ENCODE measurements at places on chromosomes 13 and 19.

DNA sequence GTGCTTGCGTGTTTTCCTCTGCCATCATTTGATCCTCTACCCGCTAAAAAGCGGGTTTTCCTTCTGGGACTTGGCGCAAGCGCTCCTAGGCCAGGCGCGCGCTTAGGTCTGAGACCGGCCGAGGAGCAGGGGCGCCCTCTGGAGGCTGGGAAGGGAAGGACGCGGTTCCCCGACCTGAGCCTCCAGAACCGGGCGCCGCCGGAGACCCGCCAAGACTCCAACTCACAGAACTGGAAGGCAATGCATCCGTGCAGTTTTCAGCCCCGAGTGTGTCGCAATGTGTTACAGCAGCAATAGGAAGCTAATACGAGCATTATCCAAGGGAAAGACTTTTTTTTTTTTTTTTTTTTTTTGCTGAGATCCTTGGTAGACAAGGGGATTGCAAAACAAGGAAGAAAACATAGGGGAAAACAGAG, 190.9 kb downstream of the COL4A1 start:
- no peak overlapping the region for H3K4me3 ChIP-seq
- no peak for DNase-seq
- H3K27ac ChIP-seq = no peak overlapping the region
- no peaks in the 10 kb centered on the region for H3K4me1 ChIP-seq
- H3K36me3 ChIP-seq = no peaks in the 10 kb centered on the region

- no peak overlapping the region for H3K27ac ChIP-seq
- H3K27me3 ChIP-seq = no peaks in the 10 kb centered on the region
- H3K4me1 ChIP-seq = peaks cover 9% of the 10 kb centered on the region
- H3K4me3 ChIP-seq = no peak overlapping the region
Measured at GRCh38 chr19:9431475-9431874, 3.9 kb downstream of the ZNF266 start.

DNA sequence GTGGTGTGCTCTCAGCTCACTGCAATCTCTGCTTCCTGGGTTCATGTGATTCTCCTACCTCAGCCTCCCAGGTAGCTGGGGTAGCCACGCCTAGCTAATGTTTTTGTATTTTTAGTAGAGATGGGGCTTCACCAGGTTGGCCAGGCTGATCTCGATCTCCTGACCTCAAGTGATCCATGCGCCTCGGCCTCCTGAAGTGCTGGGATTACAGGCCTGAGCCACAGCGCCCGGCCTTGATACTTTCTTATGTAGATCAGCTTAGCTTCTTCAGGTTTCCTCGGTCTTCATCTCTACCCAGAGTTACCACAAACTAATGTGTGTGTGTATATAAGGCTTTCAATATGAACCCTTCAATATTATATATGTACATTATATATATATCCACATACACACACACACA, 9.9 kb upstream of the CCDC61 start:
- H3K36me3 ChIP-seq = no peaks in the 10 kb centered on the region
- no peak overlapping the region for H3K27ac ChIP-seq
- DNase-seq = no peak
- H3K4me1 ChIP-seq = no peaks in the 10 kb centered on the region
- H3K4me3 ChIP-seq = no peak overlapping the region
- no peaks in the 10 kb centered on the region for H3K27me3 ChIP-seq

DNA sequence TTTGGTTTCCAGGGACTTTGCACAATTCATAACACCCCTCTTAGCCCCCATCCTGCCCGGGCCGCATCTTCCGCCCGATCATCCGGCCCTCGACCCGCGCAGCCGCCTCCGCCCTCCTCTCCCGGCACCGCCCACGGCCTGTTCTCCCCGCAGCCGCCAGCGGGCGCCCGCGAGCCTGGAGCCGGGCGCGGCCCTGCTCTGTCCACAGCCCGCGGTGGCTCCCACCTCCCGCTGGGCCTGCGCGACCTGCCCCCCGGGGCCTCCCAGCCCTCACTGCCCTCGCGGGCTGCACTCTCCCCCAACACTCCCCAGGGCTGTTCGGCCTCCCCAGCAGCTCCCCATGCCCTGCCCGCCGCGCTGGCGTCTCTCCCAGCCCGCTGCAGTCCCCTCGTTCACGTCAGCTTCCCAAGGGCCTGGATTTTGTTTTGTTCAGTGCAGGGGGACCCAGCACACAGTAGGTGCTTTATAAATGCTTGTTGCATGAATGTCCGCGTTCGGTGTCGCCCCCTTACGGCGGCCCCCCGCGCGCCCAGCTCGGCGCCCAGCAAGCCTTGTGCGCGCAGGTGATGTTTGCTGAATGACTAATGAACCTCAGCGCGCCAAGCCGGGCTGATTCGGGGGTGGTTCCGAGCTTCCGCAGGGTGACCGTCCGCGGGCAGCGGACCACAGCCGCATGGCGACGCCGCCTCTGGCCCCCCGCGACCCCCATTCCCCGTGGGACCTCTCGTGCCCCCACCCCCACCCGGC, 4.6 kb upstream of the APC2 start:
- H3K27me3 ChIP-seq = peaks cover 52% of the 10 kb centered on the region
- peaks cover 19% of the 10 kb centered on the region for H3K36me3 ChIP-seq
- peak overlapping the region; percentile 39 for H3K4me3 ChIP-seq
- no peak overlapping the region for H3K27ac ChIP-seq
- H3K4me1 ChIP-seq = peaks cover 32% of the 10 kb centered on the region

GRCh38 chr19:16197188-16197621, 506 bp upstream of the AP1M1 start:
- DNase-seq = no peak
- peak overlapping the region; percentile 83 for H3K27ac ChIP-seq
- no peak overlapping the region for H3K4me3 ChIP-seq
- no peaks in the 10 kb centered on the region for H3K27me3 ChIP-seq
- peaks cover 34% of the 10 kb centered on the region for H3K36me3 ChIP-seq
- H3K4me1 ChIP-seq = peaks cover 43% of the 10 kb centered on the region

- H3K27ac ChIP-seq = peak overlapping the region; percentile 60
- H3K27me3 ChIP-seq = no peaks in the 10 kb centered on the region
- H3K4me1 ChIP-seq = peaks cover 95% of the 10 kb centered on the region
- DNase-seq = no peak
- no peaks in the 10 kb centered on the region for H3K36me3 ChIP-seq
- H3K4me3 ChIP-seq = peak overlapping the region; percentile 35
Measured at GRCh38 chr13:106522112-106522705, 13.3 kb downstream of the EFNB2 start.

DNA sequence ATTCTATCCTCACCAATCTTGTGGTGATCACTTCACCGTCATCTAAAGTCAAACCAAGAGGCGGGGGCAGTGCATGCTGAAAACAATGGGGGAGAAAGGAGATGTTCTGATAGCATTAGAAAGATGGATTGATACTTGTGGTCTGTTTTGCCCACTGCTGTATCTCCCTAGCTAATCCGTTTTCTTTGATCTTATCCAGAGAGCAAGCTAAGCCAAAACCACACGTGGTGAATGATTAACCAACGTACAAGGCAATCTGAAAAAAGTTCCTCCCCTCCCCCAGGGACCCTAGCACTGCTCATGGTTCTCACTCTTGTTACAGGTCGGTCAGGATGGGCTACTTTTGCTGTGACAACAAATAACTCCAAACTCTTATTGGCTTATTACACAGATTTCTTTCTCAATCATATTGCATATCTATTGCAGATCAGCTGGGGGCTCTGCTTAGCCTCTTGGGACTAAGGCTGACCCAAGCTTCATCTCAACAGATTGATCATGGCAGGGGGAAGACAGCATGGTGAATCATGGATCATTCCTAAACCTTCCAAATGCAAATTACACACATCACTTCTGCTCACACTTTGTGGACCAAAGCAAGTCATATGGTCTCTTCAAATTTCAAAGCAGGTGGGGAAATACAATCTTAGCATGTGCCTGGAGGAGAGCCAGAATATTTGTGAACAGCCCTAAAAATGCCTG, 11.9 kb upstream of the C13orf42 start:
- H3K36me3 ChIP-seq = no peaks in the 10 kb centered on the region
- H3K27me3 ChIP-seq = peaks cover 26% of the 10 kb centered on the region
- no peak overlapping the region for H3K27ac ChIP-seq
- DNase-seq = no peak
- no peak overlapping the region for H3K4me3 ChIP-seq

DNA sequence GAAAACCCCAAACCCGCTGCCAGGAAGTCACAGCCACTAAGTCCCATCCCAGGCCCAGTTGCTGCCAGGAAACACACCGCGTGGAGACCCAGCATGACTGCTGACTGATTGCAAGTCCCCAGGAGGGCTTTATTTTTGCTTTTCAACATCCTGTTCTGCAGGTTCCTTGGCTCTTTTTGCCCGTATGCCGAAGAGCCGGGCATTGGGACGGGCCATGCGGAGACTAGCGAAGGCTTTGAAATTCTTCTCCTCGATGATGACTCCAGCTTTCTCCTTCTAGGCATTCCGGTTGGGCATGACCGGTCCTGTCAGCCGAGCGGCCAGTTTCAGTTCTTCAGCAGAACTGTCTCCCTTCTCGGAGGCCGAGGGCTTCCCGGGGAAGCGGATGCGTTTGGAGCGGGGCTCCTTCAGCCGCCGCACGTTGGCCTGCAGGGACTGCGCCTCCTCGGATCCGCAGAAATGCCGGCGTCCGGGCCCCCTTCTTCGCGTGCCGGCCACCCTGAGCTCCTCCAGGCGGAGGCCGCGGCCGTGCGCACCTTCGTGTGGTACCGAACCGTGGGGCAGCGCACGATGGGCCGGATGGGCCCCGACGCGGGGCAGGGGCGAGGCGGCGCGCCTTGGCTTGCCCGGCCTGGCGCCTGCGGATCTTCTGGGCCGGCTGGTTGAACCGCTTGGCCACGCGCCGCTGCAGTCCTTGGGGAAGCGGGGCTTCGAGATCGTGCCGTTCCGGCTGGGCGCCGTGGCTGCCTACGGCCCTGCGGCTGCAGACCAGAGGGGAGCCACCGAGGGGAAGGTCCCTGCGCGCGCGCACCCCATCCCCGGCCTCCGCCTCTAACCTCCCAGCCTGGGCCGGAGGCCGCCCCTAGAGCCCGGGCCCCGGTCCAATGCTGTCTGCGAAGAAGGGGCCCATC, 15.2 kb downstream of the ZSCAN5C start:
- peaks cover 26% of the 10 kb centered on the region for H3K27me3 ChIP-seq
- peak overlapping the region; percentile 37 for H3K4me3 ChIP-seq
- H3K36me3 ChIP-seq = no peaks in the 10 kb centered on the region
- DNase-seq = no peak
- H3K4me1 ChIP-seq = peaks cover 4% of the 10 kb centered on the region

DNA sequence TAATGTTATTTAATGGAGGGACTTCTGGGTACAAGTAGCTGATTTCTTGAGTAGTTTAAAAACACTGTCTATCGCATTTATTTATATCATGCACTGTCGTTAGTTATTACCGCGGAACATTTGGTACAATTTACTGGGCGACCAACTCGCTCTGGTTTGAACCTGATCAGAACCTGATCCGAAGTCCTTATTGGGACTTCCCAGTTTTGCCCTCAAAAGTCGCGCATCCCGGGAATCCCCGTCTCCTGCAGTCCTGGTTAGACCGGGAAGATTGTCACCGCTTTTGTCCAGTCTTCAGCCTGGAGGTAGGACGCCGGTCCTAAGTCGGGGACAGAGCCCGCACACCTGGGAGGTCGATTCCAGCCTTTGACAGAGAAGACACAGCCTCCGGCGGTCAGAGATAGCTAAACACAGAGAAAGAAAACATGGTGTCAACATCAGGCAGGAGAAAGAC, 694 bp downstream of the CLN5 start:
- no peaks in the 10 kb centered on the region for H3K27me3 ChIP-seq
- H3K4me3 ChIP-seq = peak overlapping the region; percentile 79
- no peaks in the 10 kb centered on the region for H3K36me3 ChIP-seq
- H3K27ac ChIP-seq = peak overlapping the region; percentile 93
- DNase-seq = no peak
- H3K4me1 ChIP-seq = peaks cover 13% of the 10 kb centered on the region

GRCh38 chr19:29404951-29405727, 120.7 kb upstream of the VSTM2B start:
- H3K27me3 ChIP-seq = no peaks in the 10 kb centered on the region
- peak overlapping the region; percentile 85 for H3K27ac ChIP-seq
- DNase-seq = no peak
- peaks cover 20% of the 10 kb centered on the region for H3K4me1 ChIP-seq
- H3K36me3 ChIP-seq = no peaks in the 10 kb centered on the region

DNA sequence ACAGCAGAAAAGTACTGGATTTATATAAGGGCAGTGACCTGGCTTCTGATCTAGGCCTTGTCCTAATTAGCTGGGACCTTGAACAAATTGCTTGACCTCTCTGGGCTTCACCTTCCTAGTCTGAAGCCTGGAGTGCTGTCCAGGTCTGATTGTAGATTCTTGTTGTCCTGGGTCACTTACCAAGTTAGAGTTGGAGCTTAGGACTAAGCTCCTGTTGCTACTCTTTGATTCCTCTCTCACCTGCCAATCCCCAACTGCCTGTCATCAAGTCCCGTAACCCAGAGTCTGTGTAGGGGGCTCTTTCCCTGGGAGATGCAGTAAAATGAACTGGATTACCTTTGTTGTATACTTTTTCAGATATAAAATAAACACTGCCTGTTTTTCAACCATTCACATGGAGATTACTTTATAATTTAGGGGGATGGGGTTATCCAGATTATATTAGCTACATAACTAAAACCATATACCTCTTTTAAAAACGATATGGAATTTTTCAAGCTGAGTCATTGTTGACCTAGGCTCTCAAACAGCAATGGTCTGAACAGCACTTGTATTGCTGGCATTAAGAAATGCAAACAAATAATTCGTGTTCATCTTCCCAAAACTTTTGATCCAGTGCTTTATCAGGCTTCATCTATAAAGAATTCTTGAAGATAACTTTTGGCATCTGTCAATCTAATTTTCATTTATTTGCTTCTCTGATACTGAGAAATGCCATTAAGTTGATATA, 5.8 kb downstream of the ARHGAP35 start:
- no peak for DNase-seq
- no peak overlapping the region for H3K4me3 ChIP-seq
- H3K27me3 ChIP-seq = no peaks in the 10 kb centered on the region
- H3K36me3 ChIP-seq = no peaks in the 10 kb centered on the region
- peaks cover 91% of the 10 kb centered on the region for H3K4me1 ChIP-seq

GRCh38 chr13:44078806-44079376, 199.2 kb downstream of the LACC1 start:
- H3K27me3 ChIP-seq = no peaks in the 10 kb centered on the region
- no peaks in the 10 kb centered on the region for H3K4me1 ChIP-seq
- H3K27ac ChIP-seq = no peak overlapping the region
- no peak for DNase-seq
- H3K4me3 ChIP-seq = no peak overlapping the region

GRCh38 chr13:30766231-30766630, 30.9 kb downstream of the ALOX5AP start:
- H3K27me3 ChIP-seq = no peaks in the 10 kb centered on the region
- H3K4me1 ChIP-seq = no peaks in the 10 kb centered on the region
- H3K4me3 ChIP-seq = no peak overlapping the region
- H3K36me3 ChIP-seq = no peaks in the 10 kb centered on the region

GRCh38 chr13:35478271-35479037, 2.0 kb upstream of the MAB21L1 start:
- H3K27me3 ChIP-seq = peaks cover 4% of the 10 kb centered on the region
- peaks cover 32% of the 10 kb centered on the region for H3K4me1 ChIP-seq
- H3K36me3 ChIP-seq = no peaks in the 10 kb centered on the region
- H3K4me3 ChIP-seq = peak overlapping the region; percentile 7
- H3K27ac ChIP-seq = no peak overlapping the region
- no peak for DNase-seq

All from esophagus squamous epithelium (tissue), 5 donors.